ENCODE measurements at places on chromosomes 13 and 19.

GRCh38 chr19:4966591-4966990 is 2.3 kb upstream of the KDM4B start:
- DNase-seq: no peak

- no peak for DNase-seq
Measured at GRCh38 chr19:44069415-44069814, 2.5 kb upstream of the ZNF284 start.

DNA sequence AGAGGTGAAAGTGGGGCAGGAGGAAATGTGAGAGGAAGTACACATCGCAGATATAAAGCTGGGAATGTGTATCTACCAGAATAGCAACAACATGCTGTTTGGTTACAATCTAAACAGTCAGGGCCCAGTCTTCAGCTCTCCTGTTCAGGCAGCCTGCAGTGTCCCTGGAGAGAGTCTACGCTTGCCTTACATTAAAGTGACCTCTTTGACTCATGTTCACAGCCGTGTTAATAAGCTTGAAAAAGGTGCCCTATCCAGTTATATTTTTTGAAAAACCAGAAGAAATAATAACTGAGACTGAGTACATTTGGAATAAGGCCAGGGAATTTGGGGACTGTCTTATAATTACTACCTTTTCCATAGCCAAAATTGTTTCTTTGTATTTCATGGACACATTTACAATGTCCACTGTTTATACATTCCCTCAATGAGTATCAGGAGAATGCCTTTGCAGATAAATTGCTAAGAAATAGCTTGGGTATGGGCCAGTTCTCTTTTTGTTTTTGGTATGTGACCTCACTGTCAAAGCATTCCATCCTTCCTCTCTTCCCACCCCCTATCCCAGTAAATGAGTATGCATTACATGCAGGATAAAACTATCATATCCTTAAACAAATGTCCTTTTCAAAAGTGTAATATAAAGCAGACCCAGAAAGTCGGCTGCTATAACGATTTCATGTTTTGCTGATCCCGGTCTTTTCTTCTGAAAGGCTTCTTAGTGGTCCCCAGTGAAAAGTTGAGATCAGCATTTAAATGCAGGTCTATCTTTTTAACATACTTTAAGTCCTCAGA is 82.6 kb downstream of the PCDH9 start:
- DNase-seq: no peak

GRCh38 chr13:51444922-51445321 is 7.9 kb downstream of the INTS6 start:
- no peak for DNase-seq

DNA sequence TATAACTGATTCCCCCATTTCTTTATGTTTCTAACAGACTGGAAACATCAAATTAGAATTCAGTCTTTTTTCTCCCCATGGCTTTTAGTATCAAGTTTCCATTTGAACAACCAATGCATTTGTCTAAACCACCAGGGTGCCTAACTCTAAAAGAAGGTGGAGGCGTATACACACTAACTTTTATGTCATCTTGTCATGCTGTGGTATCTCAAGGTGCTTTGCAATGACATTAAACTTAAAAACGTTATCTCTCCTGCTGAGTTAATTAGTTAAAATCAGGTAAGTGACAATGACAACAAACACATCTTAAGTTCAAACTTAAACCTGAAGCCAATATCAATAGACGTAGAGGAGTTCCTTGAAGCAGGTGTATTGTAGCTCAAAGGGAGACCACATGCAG is 1001.7 kb downstream of the PCDH17 start:
- no peak for DNase-seq

DNA sequence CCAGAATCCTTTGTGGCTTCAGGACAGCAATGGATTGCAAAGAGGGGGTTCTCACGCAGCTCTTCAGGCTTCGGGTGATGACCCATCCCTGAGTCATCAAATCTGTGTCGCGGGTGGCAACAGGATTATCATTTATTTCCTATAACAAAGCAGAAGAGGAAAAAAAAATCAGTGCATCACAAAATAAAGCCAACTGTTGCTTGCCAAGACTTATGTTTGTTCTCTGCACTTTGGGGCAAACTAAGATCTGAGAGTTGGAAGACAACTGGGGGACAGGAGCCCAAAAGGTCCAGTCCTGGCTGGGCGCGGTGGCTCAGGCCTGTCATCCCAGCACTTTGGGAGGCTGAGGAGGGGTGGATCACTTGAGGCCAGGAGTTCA is 6.4 kb downstream of the GNA15 start:
- DNase-seq: no peak

- DNase-seq: no peak
Measured at GRCh38 chr19:12785431-12786031, 5.8 kb upstream of the JUNB start.
